ENCODE measurements at places on chromosomes 12 and 14.
A peak's percentile ranks its signal among the peaks of the same experiment; 100 is the strongest.

DNA sequence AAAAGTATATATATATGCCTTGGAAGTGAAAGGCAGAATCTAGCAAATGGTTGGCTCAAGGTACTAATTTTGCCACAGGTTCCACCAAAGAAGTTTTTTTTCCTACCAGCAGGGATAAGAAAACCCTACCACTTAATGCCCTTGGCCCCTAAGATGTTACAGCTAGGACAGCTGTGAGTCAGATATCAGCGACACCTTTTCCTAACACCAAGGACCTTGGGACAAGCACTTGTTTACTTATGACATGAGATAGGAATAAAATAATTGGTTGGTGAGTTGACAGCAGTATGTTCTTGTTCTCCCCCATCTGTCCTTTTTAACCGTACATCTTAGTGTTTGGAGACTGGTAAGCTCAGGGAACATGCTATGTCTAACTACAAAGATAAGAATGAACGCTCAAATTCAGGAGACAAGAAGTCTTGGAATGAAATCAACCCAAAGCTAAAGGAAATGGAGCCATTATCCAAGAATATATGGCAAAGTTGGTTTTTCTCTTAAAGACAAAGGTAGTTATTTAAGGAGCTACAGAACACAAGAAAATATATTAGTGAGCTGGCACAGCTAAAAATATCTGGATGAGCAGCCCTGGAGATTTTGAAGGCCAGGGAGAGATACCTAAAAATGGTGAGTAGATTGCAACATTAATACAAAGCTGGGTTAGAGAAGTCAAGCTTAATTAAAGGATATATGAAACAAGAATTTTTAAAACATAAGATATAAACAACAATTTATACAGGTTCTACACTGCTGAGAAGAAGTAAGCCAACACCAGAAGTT lies 126.8 kb downstream of the TMTC1 start:
- DNase-seq, result no peak

DNA sequence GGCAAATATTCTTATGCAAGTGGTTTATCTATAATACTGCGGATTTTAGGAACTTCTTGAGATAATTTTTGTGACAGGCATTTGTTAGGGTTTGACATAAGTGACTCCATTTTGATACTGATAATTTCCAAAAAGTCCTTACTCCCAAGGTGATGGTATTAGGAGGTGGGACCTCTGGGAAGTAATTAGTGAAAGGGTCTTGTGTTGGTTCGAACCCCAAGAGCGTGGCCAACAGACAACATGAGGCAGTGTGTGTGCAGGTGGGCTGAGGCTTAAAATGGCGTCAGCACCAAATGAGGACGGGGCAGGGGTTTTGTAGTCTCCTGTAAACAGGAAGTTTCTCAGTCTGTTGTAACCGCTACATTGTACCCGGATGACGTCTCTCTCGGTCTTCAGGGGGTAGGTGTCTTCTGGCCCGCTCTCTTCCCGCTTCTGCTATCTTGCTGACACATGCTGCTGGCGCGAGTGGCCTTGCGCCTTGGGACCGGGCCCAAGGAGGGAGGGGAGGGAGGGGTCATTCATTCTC lies 1.7 kb upstream of the C12orf43 start:
- no peak for DNase-seq

- no peak for DNase-seq
These were observed 54.1 kb upstream of the DDX11 start for GRCh38 chr12:31019561-31019960.

DNA sequence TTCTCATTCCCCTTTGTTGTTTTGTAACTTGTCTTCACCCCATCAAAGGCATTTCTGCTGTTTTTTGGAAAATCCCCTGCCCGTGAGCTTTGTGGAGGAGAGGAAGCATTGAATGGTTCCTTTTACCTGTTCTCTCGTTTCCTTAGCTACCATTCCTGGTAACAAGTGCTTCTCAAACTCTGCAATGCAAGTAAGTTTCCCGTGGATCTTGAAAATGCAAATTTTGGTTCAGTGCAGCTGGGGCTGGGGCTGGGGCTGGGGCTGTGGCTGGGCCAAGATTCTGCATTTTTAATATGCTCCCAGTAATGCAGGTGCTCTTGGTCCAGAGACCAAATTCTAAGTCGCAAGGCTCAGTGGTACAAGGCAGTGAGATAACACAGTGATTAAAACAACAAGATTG lies 151.6 kb downstream of the TTLL5 start:
- DNase-seq, result no peak

GRCh38 chr14:32077081-32078022 lies at the start of gene ARHGAP5:
ARHGAP5 (plus strand) TSS chr14:32077304; CDS start chr14:32090670, 13,366 bp downstream.
- DNase-seq, result peak; percentile 74

- DNase-seq, result no peak
These were observed 102.9 kb upstream of the RFLNA start for GRCh38 chr12:124191966-124192365.

DNA sequence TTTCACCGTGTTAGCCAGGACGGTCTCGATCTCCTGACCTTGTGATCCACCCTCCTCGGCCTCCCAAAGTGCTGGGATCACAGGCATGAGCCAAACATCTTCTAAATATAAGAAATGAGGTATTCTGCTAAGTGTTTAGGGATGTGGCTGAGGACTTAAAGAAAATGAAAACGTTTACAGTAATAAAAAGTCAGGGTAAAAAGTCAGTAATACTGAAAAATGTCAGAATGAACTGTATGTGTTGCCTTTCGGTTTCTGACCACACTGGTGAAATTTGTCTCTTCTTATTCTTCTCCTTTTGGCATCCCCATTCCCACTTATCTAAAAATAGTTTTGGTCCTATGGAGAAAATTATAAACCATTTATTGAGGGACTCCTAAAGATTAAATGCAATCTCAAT lies 20.5 kb downstream of the TMEM116 start:
- DNase-seq, result no peak

DNA sequence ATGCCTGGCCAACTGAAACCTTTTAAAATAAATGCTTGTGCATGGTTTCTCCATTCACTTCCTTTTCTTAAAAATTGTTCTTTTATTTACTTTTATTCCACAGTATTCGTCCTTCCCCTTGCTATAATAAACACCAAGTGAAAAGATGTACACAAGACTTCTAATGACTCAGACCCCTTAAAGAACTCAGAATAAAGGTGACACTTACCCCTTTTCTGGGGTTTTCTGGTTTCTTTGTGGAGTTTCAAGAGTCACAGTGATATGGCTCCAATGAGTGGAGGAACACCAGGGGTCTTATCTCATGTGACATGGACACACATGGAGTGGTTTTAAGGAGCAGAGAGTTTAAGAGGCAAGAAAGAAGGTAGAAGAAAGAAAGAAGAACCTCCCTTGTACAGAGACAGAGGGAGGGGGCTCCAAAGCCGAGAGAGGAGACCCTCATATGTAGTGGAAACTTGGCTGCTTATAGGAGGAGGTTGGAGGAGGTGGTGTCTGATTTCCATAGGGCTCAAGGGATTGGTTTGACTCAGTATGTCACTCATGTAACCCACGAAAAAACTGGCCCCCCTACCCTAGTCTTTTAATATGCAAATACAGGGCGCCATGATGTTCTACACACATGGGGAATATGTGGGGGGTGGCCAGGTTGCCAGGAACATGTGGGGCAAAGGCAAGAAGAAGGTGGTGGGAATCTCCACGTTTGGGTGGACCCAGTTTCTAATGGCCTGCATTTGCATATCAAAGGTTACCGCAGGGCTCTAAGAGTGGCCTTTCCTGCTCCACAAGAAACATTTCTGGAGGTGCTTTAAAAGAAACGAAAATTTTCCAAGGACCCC lies 22.1 kb upstream of the CD69 start:
- DNase-seq, result no peak

DNA sequence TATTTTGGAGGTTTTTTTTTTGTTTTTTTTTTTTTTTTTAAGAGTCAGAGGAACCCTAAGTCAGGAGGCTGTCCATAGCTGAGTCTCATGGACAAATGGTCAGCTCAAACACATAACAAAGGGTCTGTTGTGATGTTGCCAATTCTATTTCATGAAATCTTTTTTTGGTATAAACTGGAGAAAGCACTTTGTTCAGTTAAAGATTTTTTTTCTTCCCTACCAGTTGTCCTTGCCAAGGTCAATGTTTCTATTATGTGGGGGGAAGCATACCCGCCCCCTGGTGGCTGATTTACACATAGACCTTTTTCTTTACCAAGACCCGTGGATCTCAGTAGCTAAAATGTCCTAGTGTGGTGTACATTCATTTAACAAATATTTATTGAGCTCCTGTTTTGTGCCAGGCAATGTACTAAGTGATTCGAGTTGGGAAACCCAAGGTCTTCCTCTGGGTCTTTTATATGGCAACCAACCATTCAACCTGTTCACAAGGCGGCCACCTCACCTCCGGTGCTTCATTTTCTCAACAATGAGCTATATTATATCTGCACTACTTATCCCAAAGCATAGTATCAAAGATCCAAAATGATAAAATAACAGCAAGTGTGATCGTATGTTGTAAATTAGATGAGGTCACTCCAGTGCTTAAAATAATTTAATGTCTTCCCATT lies 214.5 kb downstream of the PAH start:
- DNase-seq, result no peak

- DNase-seq, result no peak
These were observed 74.7 kb downstream of the TUNAR start for GRCh38 chr14:95951359-95951758.

GRCh38 chr12:132578826-132579225 lies 31.6 kb downstream of the LRCOL1 start:
- no peak for DNase-seq

- no peak for DNase-seq
These were observed 47.7 kb upstream of the MDGA2 start for GRCh38 chr14:47722929-47723693.

DNA sequence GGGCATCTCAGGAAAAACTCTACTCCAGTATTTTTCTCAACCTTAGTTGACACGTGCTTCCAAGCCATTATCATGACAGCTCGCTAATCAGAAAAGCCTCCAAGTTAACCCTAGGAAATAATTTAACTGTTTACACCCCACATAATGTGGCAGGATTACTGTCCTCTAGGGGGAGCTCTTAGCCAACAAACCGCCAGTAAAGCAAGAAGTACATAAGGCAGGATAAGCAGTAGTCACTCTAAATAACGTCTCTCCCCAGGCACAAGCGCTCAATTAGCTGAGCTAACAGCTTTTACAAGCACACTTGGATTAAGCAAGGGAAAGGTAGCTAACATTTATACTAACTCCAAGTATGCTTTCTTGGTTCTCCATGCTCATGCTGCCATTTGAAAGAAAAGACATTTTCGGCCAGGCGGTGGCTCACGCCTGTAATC lies 22.8 kb downstream of the APOBEC1 start:
- no peak for DNase-seq

- no peak for DNase-seq
These were observed 15.4 kb upstream of the ANKLE2 start for GRCh38 chr12:132776816-132777568.

GRCh38 chr12:90048918-90049317 lies 340.3 kb upstream of the ATP2B1 start:
- no peak for DNase-seq

GRCh38 chr12:18549598-18549997 lies 188.2 kb downstream of the PLCZ1 start:
- no peak for DNase-seq

DNA sequence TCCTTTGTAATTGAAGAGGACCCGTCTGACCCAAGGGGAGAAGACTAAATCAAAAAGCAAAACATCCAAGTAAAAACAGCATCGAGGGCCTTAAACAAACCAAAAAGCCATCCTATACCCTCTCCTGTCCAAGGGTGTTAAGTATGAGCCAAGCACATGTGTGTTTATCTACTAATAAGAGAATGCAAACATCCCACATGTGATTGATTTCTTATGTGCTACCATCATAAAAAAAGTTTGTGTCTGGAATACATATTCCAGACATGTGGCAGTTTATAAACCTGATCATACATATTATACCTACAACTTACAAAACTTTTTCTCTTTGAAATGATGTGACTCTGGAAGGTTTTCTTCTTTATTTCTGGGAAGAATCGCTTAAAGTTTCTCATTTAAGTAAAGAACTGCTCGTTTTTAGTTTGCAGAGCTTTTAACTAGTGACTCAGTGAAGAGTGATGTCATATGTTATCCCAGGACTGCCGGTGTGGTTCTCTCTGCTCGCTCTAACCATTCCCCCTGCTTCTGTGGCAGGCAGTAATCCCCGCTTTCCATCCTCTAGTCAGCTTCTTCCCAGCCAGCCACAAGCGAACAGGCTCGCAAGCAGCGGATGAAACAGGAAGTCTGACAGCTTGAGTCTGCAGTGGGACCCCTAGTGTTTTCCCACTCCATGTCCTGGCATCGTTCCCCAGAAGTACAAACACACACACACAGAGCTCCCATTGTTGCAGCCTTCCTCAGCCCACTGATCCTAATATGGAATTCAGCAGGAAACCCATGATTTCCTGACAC lies 431 bp upstream of the RHOJ start:
- no peak for DNase-seq

All from activated CD4-positive, alpha-beta T cell treated with anti-CD3 and anti-CD28 coated beads for 4 hours (primary cell).